ENCODE measurements at places on chromosomes 3 and 15.

- no peak for DNase-seq
Observed at GRCh38 chr3:69353088-69353478, 32.8 kb downstream of the FRMD4B start.

GRCh38 chr15:57890351-57890750 is 175.2 kb downstream of the ALDH1A2 start:
- peak; percentile 90 for DNase-seq

GRCh38 chr15:59372352-59373211 is at the start of gene MYO1E:
MYO1E (minus strand) TSS chr15:59372871; CDS start chr15:59372500, 371 bp downstream.
- DNase-seq: peak; percentile 98

DNA sequence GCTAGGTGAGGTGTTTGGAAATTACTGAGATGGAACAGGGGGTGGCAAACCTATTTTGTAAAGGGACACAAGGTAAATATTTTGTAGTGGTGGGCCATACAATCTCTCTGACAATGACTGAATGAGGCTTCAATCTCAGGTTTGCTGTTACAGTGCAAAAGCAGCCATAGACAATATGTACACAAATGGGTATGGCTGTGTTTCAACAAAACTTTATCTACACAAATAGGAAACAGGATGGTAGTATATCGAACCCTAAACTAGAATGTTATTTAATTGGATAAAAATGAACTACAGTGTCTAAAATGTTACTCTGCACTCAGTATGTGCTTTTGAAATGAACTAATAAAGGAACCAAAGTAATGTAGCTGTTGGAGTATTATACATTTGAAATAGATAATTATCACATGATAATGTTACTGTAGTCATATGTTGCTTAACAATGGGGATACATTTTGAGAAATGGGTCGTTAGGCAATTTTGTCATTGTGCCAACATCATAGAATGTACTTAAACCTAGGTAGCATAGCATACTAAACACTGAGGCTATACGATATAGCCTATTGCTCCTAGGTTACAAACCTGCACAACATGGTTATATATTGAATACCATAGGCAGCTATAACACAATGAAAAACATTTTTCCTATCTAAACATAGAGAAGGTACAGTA is 495.2 kb upstream of the TBL1XR1 start:
- DNase-seq: no peak

- DNase-seq: no peak
Observed at GRCh38 chr3:140994316-140994715, 52.7 kb downstream of the SLC25A36 start.

DNA sequence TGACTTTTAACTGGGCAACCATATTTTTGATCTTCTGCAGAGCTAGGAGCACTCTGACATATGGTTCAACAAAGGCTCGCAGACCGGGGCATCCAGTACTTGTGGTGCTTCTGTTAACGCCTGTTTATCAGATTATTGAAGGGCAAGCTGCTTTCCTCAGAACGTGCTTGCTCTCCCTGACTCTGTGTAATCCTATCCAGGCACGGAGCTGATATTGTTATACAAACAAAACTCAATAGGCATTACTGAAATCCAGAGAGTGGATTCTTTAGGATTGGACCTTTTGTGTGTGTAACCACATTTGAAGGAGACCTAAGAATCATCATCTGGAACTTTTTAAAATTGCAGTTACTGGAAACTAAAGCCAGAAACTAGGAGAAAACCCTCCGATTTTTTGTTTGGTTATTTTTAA is 246.5 kb downstream of the PTPRG start:
- DNase-seq: peak; percentile 37

DNA sequence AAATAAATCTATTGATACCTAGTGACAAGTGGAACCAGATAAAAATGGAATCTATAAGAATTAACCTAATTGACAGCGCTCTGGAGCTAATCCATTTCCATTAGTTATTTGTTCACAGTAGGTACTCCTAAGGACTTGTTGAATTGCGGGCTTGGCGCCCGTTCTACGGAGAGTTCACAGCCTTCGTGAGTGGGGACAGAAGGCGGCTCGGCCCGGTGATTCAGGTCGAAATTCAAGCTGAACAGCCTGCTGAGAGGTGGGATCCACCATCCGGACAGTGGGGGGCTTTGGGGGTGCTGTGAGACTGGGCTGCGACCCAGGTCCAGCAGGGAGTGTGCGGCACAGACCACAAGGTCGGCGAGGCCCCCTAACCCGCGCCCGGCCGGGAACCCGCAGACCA is 779 bp upstream of the CTNNB1 start:
- DNase-seq: peak; percentile 11

GRCh38 chr3:59821274-59821673 is 771.4 kb upstream of the CFAP20DC start:
- DNase-seq: no peak

DNA sequence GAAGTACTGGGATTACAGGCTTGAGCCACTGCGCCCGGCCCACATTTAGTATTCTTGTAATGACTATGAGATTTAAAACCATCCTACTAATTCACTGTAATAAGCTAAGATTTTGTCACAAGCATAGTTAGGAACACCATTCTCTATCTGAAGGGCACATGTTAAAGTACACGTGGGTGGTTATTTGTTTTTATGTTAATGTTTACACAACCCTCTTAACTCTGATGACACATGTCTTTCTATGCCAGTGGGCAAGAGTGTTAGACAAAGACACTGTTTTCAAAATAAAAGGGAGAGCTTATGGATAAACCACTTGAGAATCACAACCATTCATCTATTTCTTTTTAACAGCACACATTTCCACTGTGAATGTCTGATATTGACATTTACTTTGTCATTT is 537.6 kb upstream of the IL12A start:
- DNase-seq: no peak

GRCh38 chr3:12663401-12663935 is 449 bp downstream of the RAF1 start:
- peak; percentile 50 for DNase-seq

GRCh38 chr3:34312684-34313083 is 514.3 kb downstream of the PDCD6IP start:
- no peak for DNase-seq

DNA sequence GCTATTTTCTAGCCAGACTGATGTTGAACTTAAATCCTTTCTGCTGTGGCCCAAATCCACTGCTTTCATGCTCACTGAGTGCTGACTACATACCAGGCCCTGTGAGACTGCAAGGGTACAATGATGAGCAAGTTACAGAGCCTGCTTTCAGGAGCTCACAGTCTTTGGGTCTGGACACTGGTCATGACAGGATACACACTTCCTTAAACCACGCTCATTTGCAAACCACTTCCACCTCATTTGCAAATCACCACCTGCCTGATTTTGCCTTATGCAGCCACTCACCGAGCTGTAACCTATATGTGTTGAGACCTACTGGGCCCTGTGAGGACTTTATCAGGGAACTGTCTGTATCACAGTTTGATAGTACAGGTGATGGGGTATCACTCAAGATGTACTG is 50.2 kb upstream of the LRRC58 start:
- no peak for DNase-seq

- no peak for DNase-seq
Observed at GRCh38 chr3:127622031-127622430, 7.0 kb upstream of the PODXL2 start.

GRCh38 chr3:15060029-15060428 is 5.1 kb downstream of the MRPS25 start:
- DNase-seq: no peak

- peak; percentile 43 for DNase-seq
Observed at GRCh38 chr3:38031022-38031994, 1.9 kb upstream of the PLCD1 start.

- DNase-seq: peak; percentile 64
Observed at GRCh38 chr15:74889390-74889882, 406 bp upstream of the MPI start.

GRCh38 chr15:31500766-31501449 is 174.3 kb downstream of the KLF13 start:
- DNase-seq: no peak

GRCh38 chr3:44516230-44516629 is 38.8 kb upstream of the ZNF445 start:
- DNase-seq: no peak

- no peak for DNase-seq
Observed at GRCh38 chr15:23372284-23372683, 17.7 kb downstream of the GOLGA8S start.

Measured in fibroblast of skin of back (primary cell).